ENCODE measurements at places on chromosomes 4 and X.
A peak's percentile ranks its signal among the peaks of the same experiment; 100 is the strongest.

DNA sequence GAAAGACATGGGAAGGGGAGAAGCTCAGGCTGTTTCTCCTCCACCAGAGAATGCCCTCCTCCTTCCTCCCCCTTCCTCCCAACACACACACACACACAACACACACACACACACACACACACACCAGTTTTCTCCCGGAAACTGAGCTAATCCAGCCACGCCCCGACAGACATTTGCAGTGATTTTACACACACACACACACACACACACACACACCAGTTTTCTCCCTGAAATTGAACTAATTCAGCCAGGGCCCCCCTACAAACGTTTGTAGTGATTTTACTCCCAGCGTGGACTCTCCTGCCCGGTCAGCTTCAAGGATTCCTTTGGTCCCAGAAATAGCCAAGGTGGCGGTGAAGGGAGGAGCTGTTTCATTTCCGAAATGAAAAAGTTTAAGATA is 32.9 kb upstream of the STX18 start:
- DNase-seq, result no peak

DNA sequence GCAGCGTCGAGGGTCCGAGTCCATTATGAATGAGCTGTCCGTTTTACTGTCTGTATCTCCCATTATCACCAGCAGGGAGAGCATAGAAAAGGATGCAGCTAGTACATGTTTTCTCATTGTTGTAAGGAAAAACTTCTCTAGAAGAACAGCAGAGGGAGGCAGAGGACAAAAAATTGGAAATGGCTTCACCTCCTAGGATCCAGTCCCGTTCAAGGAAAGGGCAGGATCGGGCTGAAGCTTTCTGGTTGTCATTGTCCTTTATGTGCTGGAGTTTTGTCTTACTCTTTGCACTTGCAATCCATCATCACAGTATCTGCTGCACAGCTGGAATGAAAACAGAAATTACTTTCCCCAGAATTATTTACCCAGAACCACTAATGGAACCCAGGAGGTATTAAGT is 14.7 kb downstream of the NDP start:
- DNase-seq, result peak; percentile 76

GRCh38 chrX:9515489-9515888 is 50.6 kb downstream of the TBL1X start:
- no peak for DNase-seq

- DNase-seq, result no peak
These were observed 23.4 kb downstream of the PPP4R3C start for GRCh38 chrX:27439771-27440170.

DNA sequence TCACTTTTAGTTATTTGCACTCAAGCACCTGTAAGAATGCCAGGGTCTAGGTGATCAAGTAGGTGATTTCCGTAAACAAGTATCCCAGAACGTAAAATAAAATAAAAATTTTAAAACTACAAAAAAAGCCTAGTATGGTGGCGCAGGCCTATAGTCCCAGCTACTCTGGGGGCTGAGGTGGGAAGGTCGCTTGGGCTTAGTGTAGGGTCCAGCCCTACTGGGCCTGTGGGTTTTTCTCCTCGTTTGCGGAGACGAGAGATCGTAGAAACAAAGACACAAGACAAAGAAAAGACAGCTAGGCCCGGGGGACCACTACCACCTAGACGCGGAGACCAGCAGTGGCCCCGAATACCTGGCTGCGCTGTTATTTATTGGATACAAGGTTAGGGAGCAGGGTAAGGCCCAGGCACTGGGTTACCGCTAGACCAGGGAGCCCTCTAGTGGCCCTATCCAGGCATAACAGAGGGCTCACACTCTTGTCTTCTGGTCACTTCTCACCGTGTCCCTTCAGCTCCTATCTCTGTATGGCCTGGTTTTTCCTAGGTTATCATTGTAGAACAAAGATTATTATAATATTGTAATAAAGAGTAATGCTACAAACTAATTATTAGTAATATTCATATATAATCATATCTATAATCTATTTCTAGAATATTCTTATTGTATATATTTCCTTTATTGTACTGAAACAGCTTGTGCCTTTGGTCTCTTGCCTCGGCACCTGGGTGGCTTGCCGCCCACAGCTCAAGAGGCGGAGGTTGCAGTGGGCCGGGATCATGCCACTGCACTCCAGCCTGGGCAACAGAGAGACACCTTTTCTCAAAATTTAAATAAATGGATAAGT is 38.4 kb downstream of the SAGE1 start:
- peak; percentile 62 for DNase-seq

- DNase-seq, result no peak
These were observed 13.6 kb downstream of the PPA2 start for GRCh38 chr4:105460306-105460705.

- DNase-seq, result no peak
These were observed 19.5 kb upstream of the SYTL5 start for GRCh38 chrX:37986893-37987292.

DNA sequence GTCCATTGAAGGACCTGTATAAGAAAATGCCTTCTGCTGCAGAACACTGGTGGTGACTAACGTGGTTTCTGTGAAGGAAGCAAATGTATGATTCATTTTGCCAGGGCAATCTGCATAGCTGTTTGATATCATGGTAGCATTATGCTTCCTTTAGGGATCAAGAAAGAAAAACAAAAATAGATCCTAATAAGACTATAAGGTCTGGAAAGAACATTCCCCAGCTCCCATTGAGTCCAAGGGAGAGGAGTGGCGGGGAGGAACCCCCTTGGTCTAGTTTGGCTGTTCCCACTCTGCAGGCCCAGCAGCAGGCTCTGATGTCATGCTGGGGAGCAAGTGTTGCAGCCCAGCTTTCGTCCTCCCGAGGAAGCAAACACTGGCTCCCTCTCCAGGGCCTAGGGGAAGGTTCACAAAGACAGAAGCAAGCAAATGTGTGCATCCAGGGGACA is 154.5 kb upstream of the GALNT7 start:
- peak; percentile 39 for DNase-seq

DNA sequence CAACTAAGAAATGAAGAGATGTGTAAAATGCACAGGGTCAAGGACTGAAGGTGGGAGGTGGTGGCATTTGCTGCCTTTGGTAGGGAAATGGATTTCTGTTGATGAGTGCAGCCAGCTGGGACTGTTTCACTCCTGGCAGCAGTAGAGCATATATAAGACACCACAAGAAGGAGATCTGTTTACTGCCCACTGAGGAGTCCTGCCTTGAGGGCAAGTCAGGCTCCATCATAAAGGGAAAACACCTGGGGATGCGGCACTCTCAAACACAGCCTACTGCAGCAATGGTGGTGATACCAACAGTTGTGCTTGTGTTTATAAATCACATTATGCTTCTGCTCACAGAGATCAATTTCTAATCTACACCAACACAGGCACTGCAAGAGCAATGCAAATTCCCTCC is 222.1 kb downstream of the TACR3 start:
- DNase-seq, result no peak

DNA sequence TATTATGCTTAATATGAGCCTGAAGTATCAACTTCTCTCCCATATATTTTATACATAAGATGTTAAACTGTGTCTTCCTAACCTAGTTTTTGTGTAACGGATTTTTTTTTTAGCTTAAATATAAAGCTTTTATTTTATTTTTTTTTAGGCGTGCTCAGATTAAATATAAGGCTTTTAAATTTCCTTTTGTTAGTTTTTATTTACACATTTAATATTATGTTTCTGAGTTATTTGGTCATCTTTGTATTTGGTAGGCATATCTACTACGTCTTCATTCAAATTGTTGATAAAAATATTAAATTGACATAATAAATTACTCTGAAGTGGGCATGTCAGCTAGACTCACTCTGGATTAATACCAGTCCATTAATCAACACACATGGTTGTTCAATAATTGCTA is 4.2 kb downstream of the SLAIN2 start:
- no peak for DNase-seq

- DNase-seq, result no peak
These were observed 8.7 kb upstream of the MUC7 start for GRCh38 chr4:70463335-70463734.

GRCh38 chr4:40736910-40737309 is 12.8 kb upstream of the NSUN7 start:
- DNase-seq, result peak; percentile 46

DNA sequence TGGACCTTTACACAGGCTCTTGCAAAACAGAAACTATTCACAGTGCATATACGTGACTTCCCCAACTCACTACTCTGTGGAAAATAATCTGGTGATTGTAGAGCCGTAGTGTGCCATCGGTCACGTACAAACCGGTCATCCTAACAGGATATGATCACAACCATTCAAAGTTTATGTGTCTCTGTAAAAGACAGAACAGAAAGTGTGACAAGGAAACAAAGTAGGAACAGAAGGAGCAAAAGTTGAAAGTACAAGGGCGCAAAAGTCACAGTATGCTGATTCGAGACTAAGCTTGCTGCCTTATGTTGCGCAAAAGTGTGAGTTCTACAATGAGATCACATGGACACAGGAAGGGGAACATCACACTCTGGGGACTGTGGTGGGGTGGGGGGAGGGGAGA is 18.6 kb downstream of the MEPE start:
- DNase-seq, result peak; percentile 53

- no peak for DNase-seq
These were observed 27.6 kb downstream of the ARFIP1 start for GRCh38 chr4:152807294-152807829.

- DNase-seq, result peak; percentile 31
These were observed 139.6 kb downstream of the SPRY1 start for GRCh38 chr4:123536225-123536624.

- peak; percentile 33 for DNase-seq
These were observed 29.3 kb downstream of the CRMP1 start for GRCh38 chr4:5863461-5864113.

DNA sequence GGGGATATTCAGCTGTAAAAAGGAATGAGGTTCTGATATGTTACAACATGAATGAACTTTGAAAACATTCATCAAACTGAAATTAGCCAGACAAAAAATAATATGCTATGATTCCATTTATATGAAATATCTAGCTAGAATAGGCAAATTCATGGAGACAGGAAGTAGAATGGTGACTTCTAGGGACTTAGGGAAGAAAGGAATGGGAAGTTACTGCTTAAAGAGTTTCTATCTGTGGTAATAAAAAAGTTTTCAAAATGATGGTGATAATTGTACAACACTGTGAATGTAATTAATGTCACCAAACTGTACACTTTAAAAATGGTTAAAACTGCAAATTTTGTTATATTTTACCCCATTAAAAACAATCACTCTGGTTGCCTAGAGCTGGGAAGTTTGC is 30.2 kb downstream of the SMIM14 start:
- DNase-seq, result no peak

- DNase-seq, result no peak
These were observed 75.9 kb downstream of the QRFPR start for GRCh38 chr4:121304893-121305292.

DNA sequence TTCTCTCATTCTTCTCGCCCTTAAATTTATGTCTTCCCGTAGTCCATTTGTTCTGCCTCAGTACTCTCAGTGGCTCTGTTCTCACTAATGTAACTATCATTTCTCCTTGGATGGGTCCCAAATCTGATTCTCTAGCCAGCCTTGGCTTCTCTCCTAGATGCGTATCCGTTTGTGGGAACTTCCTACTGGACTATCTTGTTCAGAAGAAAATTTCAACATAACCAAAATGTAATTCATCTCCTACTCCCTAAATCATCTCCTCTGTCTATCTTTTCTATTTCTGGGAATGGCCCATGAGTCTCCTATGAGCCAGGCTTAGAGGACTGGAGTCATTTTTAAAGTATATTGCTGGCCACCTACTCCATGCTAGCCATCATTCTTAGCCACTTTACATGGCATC is 4.4 kb upstream of the C4orf36 start:
- no peak for DNase-seq

GRCh38 chrX:108224727-108225621 is 133.4 kb downstream of the ATG4A start:
- peak; percentile 49 for DNase-seq

GRCh38 chrX:30597216-30598012 is 19.8 kb upstream of the TASL start:
- peak; percentile 74 for DNase-seq

DNA sequence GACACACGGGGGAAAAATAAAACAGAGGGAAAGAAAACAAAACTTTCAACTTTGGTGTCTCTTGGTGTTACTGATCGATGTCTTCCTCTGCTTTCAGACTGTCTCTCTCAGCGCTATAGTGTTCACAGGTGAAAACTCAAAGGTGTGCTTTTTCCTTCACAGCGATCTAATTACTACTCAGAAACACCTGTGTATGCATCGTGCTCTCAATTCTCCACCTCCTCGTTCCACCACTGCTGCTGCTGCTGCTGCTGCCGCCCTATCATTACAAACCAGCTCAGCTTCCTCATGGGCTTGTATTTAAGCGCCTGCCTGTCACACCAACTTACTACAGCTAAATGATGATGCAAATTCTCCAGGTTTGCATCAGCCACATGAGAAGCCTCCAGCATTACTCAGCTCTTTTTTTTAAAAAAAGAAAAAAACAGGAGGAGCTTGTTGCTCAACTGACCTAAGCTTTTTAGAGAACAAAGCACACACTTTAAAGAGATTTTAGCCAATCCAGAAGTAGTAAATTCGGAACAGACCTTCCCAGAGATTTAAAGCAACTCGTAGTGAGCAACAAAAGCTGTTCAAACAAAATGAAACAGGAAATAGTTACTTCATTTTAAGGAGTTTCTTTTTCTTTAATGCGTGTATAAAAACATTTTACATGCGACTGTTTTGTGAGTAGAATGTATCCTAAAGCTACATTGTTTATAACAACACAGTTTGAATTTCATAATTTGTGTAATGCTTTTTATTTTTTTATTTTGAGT is at the start of gene SLC7A11:
TSS of gene SLC7A11 (minus strand) at position 274 of the 758 bp plus-strand sequence. CDS start 280 bp downstream, outside the sequence.
- peak; percentile 97 for DNase-seq

- DNase-seq, result no peak
These were observed 166.7 kb downstream of the RPA4 start for GRCh38 chrX:97050392-97050791.

- no peak for DNase-seq
These were observed 420.4 kb upstream of the CTSO start for GRCh38 chr4:156374069-156374468.

- DNase-seq, result no peak
These were observed 112.4 kb downstream of the PTTG2 start for GRCh38 chr4:38072578-38072977.

Data from KBM-7 (cell line).